ENCODE measurements at places on chromosomes 5 and 9.
A peak's percentile ranks its signal among the peaks of the same experiment; 100 is the strongest.

DNA sequence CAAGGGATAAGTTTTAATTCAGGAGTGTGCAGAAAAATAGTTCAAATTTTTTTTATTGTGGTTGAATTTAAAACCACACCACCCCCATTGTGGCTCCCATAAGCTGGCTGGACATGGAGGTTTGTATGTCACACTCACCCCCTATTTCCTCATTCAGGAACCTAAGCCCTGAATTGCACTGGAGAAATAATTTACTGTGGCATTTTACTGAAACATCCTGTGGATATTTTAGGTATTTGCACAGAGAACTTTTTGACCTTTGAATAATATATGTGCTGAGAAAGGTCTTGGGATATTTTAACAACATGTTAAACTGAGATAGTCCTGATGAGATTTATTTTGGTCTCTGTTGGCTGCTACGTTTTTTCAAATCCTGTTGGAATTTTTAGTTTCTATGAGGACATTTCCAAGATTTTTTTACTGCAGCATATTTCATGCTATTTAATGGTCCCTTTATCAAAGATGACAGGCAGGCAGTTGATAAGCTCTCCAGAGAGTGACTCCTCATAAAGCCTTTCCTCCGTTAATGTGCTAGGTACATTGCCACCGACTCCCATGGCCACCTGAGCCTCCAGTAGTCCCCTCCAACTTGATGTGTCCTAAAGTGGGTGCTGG is 51.2 kb upstream of the PALM2AKAP2 start:
- no peak for DNase-seq

DNA sequence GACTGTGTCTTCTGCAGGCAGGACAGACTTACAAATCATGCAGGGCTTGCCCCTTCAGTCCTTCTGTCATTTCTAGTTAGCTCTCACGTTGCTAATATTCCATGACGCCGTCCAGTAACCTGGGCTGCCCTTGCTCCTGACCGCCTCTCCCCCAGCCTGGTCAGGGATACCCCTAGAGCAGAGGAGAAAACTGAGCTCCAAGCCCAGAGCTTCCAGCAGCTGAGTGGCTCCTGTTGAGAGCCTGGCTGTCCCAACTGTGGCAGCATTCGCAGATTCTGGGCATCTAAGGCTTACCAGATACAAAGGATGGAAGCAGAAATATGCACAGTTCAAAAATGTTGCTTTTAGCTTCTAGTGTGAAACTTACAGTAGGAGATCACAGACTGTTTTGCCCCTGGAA is 185.2 kb downstream of the CD180 start:
- no peak for DNase-seq

DNA sequence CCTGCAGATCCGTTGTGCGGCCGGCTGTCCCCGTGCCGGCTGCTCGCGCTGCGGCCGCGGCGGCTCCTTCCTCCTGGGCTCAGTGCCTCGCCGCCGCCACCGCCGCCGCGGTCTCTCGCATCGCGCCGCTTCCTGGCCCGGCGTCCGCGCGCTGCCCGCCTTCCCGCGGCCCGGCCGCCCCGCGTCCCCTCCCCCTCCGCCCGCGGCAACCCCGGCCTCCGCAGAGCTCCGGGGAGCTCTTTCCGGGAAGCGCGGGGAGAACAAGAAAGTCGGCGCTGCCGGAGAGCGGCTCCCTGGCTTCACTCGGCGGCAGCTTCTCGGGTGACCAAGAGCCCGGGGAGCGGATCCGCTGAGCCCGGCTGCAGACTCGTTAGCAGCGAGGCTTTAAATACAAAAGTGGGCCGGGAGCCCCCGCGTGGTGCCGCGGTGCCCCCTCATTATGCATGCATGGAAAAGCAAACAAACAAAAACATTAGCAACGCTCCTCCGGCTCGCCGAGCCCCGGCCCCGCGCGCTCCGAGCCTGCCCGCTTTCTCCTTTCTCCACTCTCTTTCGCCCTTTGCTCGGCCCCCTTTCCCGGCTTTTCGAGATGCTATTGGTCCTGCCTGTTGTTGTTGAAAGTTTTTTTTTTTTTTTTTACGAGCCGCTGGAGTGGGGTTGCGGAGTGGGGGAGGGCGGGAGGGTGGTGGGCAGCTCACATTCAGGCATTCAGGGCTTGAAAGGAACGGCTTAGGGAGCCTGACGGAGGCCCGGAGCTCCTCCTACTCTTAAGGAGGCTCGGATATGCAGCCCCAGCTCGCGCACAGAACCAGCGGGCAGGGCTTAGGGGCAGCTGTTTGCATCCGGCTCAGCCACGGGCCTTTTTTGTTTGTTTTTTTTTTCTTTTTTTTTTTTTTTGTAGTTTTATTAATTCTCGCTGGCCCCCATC is at the start of gene GAS1:
TSS of gene GAS1 (minus strand) at position 361 of the 928 bp plus-strand sequence. CDS start 727 bp downstream, outside the sequence.
- DNase-seq, result peak; percentile 89

DNA sequence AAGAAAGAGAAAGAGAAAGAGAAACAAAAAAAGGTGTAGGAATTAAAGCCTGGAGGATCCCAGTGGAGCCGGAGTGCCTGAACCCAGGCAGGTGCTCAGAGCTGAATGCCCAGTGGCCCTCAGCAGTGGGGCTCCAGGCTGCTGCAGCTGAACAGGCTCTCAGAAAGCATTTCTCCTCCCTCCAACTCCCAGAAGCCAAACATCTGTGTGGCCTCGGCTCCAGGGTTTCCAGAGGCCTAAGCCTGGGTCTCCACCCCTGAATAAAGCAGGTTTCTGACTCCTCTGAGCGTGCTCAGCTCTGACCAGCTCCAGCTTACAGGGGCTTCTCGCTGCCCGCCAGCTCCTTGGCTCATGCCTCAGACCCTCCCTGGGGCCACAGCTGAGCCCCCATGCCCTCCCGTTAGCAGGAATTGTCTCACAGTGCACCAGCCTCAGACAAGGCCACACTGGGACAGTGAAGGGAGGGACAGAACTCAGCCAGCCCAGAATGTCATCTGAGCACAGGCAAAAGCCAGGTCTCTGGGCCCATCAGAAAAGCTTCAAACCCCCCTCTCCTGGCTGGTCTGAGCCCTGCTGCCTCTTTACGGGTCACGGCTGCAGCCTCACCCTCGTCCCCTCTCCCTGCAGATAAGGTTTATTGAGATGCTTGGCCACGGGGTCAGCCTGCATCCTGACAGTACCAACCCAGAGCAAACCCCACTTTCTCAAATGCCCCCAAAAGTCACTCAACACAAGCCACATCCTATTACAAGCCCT is 114.4 kb upstream of the PPP1R26 start:
- DNase-seq, result no peak

- no peak for DNase-seq
Observed at GRCh38 chr5:35230038-35230611, at the start of gene PRLR. Gene PRLR (minus strand): TSS chr5:35230487. CDS start chr5:35089620, 140,867 bp downstream.

GRCh38 chr5:154384480-154385235 is 61.1 kb upstream of the SAP30L start:
- no peak for DNase-seq

DNA sequence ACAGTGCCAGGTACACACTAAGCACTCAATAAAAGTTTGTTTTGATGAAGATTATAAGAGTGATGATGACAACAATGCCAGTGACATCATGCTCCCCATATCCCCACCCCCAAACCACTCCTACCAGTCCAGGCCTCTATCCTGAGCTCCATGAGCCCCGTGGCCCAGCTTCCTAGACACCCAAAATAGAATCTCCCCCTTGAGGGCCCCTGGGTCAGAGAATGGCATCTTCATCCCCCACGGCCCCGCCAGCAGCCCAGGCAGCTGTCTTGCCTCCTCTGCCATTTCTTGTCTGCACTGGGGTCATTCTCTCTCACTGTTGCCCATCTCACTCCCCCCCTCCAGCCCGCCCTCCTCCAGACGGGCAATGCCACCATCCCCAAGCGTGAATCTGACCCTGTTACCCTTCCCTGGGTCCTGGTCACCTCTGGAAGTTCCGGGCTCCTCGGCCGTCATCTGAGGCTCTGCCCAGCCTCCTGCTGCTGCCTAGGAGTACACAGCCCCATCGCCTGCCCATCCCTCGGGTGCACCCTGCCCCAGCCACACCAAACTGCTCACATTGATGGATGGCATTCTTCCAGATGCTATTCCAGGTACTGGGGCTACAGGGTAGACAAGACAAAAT is 76.8 kb upstream of the LMX1B start:
- no peak for DNase-seq

DNA sequence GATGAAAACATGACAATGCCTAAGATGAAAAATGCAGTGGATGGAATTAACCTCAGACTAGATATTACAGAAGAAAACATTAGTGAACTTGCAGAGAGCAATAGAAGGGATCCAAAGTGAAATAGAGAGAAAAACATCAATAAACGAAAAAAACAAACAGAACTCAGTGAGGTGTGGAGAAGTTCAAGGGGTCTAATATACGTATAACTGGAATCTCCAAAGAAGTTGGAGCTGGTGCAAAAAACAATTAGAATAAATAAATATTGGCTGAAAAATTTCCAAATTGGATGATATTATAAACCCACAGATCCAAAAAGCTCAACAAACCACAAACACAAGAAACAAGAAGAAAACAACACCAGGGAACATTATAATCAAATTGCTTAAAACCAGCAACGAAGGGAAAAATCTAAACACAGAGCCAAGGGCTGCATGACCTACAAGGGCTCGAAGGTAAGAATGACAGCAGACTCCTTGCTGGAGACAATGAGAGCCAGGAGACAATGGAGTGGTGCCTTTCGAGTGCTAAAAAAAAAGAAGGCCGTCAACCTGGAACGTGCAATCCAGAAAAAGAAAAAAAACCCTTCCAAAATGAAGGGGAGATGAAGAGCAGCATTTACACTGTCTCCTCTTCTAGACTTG is 11.8 kb downstream of the FAM163B start:
- no peak for DNase-seq

DNA sequence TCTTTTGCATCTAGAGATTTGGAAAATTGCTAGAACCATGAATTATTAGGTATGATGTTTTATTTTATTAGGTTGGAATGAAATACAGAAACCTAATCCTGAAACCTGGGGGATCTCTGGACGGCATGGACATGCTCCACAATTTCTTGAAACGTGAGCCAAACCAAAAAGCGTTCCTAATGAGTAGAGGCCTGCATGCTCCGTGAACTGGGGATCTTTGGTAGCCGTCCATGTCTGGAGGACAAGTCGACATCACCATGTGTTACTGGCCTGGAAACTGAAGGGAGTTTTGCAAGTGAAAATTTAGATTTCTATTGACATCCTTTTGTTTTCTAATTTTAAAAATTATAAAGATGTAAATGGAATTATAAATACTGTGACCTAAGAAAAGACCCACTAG is 100.7 kb downstream of the NLN start:
- DNase-seq, result no peak

GRCh38 chr5:110346893-110347358 is 379.5 kb downstream of the TMEM232 start:
- no peak for DNase-seq

GRCh38 chr9:108672475-108673190 is 183.2 kb downstream of the ACTL7B start:
- no peak for DNase-seq

DNA sequence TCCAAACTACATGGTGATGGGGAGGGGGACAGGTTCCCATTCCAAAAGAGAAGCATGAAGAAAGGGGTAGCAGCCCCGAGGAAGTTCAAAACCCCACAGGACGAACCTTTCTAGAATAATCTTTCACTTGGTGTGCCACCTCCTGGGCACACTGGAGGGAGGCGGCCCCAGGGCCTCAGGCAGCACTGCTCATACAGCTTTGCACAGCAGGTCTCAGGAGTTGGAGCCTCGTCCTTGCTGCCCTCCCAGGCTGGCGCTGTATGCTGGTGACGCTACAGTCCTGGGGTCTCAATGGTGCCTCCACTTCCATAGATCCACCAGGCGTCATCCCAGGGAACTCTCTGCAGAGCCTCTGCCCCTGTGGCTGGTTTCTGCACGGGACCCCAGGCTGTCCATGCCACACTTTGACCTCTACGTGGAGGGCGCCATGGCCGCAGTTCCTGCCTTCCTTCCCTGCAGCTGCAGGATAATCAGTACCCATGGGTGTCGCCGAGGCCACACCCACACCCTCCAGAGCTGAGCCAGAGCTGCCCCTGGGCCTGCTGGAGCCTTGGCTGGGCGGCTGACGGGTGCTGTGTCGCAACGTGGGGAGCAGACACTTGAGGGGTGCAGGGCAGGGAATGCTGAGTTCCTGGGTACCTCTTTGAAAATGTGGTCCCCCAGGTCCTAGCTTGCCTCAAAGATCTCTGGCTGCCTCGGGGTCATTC is 95.3 kb downstream of the COL5A1 start:
- no peak for DNase-seq

DNA sequence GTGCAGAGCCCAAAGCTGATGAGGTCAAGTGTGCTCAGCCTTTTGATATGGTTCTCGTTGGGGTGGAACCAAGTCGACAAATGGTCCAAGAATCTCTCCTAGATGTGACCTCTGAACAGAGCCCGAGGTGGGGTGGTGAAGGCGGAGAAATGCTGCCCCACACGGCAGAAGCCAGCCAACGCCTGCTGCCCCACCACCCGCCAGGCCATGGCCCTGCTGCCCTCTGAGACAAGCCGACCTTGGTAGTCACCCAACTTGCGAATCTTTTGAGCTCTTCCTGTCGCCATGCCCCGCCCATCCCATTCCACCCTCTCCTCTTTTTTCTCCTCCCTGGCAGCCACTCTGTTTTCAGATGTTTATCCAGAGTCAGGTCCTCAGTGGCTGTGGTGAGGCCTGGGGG is 91.5 kb upstream of the EGFLAM start:
- DNase-seq, result no peak

GRCh38 chr9:10443868-10444204 is 169.0 kb downstream of the PTPRD start:
- DNase-seq, result no peak

DNA sequence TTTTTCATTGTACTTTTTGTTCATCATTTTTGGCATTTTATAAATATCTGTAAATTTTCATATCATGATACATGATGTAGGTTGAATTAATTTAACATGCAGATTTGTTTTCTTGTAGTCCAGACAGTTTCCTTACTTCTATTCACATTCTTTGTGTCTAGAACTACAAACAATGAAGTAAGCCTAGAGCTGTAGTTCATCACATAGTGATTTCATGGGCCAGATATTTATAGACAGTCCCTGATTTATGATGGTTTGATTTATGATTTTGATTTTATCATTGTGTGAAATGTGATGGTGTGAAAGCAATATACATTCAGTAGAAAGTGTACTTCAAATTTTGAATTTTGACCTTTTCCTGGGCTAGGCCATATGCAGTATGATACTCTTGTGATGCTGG is 139.0 kb downstream of the ARHGEF28 start:
- DNase-seq, result no peak

DNA sequence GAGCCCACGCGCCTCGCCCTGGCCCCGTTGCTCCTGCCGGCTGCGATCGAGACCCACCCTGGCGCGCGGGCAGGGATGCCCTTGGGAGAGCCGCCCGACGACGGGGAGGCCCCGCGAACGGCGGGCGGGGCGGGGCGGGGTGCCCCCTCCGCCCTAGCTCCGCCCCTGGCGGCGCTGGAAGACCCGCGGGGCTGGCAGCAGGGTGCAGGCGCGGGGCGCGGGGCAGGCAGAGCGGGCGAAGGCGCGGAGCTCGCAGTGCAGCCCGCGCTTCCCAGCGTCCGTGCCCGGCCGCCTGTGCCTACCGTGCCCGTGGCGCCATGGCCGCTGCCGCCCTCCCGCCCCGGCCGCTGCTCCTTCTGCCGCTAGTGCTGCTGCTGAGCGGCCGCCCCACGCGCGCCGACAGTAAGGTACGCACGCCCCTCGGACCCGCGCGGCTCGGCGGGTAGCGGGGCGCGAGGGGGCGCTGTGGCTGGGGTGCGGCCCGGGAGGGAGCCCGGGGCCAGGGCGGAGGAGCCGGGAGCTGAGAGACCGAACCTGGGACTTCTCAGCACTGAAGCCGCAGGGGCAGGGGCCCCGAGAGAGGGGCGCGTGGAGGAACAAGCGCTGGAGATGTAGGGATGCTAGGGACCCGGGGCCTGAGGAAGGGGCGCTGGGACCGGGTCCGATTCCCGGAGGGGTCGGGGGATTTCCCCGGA is at the start of gene OLFML2A:
TSS of gene OLFML2A (plus strand) at position 180 of the 695 bp plus-strand sequence. CDS start at position 318, 138 bp downstream.
- DNase-seq, result no peak

- no peak for DNase-seq
Observed at GRCh38 chr5:120823328-120823727, 359.2 kb downstream of the PRR16 start.
